ENCODE measurements at places on chromosomes 1 and 21.

- DNase-seq = no peak
Observed at GRCh38 chr1:221621683-221622082, 120.2 kb downstream of the DUSP10 start.

GRCh38 chr1:231236208-231236591 lies 4.8 kb upstream of the GNPAT start:
- no peak for DNase-seq

DNA sequence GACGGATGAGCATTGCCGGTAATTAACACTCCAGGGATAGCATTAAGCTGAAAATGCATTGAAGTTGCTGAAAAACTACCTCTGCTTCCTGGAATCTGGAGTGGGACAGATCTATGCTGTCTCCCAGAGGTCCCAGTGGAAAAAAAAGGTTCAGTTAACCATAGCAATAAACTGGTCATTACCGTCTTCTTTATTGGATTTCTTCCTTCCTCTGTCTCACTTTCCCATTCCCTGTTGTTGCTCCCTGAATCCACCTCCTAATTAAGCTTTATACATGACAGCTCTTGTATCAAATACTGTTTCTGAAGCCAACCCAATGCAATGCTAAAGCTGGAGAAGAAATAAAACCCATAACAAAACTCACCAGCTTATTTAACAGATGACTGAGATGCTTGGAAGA lies 1805.9 kb downstream of the NCAM2 start:
- DNase-seq = no peak

DNA sequence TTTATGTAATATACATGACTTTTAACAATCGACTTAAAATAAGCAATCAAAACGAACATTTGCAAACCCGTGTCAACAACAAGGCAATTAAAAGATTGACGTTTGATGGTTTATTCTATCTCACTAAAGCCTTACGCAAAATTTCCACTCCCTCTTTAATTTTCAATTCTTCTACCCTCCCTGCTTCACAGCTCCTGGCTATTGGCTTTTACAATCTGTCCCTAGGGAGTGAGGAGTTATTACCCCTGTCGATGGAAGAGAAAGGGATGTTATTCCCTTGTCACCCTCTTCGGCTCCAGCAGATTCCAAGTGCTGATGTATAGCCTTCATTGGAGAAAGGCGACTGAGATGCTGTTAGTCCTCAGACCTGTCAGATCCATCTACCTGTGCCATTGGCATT lies 161.3 kb downstream of the ZNF281 start:
- no peak for DNase-seq

DNA sequence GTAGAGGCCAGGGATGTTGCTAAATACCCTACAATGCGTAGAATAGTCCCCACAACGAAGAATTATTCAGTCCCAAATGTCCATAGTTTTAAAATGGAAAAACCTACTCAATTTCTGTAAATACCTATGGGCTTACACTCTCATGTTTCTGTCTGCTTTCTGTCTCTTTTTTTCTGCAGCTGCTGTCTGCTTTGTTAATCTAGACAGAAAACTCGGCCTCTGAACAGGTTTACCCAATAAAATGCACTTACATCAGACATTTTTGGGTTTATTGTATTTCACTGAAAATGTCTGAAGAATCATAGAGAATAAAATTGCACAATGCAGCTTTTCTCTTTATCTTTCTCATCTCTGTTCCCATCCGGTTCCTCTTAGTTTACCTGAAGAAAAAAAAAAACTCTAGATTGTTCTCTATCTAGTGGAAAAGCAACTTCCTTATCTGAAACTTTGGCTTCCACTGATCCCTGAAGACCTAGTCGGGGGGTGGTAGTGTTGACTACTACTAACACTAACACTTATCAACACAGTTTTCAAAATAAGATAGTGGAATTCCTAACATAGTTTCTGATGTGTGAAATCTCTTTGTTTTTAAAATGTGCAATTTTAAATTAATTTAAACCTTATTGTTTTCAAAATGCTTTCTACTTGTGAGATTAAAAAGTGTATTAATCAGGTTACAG lies 76.9 kb upstream of the CCDC190 start:
- no peak for DNase-seq

DNA sequence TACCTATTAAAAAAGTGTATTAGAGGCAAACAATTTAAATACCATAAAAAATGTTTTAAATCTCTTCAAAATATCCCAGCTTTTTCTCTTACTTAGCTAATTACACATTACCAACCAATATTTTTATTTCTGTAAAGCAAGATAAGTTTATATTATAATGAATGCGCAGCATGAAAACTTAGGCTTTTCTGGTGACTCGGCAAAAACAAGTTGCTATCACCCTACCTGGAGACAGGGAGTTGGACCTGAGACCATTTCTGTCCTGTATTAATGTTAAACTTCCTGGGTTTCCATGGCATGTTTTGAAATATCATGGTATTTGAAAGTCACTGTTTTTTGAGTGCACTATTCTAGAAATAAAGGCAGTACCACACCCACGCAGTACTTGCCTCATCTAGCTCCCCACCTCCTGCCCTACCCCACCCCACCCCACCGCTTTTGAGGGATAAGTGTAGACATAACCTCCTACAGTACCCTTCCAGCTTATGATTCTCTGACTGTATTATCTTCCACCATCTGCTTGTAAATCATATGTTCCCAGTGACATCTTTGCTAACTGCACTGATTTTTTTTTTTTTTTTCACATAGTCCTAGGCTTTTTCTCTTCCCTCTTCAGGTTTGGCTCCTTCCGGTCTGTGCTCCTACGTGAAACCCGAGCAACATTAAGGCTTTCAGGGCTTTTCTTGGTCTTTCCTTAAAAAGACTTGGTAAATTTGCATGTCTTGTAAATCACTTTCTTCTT lies 77.5 kb downstream of the PHTF1 start:
- DNase-seq = no peak

GRCh38 chr1:68173936-68174737 lies 58.2 kb downstream of the WLS start:
- DNase-seq = no peak

- DNase-seq = no peak
Observed at GRCh38 chr1:151166505-151166956, 587 bp downstream of the SCNM1 start.

DNA sequence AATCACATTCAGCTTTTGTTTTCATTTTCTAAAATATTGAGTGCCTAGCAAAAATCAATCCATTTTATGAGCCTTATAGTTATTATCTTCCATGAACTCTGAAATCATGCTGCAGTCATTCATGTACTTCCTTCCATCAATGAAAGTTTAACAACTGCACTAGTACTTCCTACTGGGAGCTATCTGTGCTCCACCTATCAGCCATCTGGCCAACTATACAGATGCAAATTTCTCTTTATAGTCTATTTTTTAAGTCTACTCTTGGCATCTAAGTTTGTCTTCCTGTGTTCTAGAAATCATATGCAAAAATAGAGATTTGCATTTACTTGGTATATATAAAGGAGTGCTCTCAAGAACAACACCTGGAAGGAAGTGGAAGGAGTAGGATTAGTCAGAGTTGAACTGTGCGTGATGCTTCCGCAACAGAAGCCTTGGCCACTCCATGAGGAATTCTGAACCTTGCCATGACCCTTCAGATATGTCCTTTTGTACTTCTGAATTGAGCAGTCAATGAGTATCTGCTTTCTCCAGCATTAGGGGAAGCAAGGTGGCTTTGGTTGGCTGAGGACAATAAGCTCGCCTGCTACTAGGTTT lies 403.2 kb upstream of the ADAMTS5 start:
- DNase-seq = no peak

DNA sequence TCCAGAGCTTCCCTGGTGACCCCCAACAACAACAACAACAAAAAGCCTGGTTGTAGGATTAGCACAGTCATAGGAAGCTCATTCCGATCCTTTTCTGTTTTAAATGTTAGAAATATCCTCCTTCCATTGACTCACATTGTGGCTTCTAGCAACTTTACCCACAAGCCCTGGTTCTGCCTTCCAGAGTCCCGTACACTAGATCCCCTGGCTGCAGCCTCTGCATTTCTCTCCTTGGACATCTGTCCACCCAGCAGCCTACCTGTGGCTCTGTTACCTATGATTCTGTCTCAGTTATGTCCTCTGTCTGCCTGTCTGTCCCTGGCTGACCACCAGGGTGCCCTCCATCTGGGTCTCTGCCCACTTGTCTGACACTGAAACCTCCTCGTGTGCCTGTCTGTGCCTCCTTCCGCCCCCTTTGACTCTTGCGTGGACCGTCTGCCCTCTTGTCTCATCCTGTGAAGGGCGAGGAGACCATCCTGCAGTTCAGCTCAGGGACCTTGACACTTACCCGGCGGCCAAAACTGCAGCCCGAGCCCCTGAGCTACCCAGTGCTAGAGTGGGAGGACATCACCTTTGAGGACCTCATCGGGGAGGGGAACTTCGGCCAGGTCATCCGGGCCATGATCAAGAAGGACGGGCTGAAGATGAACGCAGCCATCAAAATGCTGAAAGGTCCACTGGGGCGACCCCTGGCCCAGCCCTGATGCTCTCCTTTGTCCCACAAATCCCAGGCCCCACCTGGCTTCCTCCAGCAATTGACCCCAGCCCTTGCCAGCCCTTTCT lies 16.1 kb downstream of the TIE1 start:
- DNase-seq = no peak

- no peak for DNase-seq
Observed at GRCh38 chr1:225412321-225412720, 15.5 kb downstream of the LBR start.

All from stimulated activated CD8-positive, alpha-beta memory T cell treated with anti-CD3 and anti-CD28 coated beads, Interleukin-7, amount 100 ng/mL, for 24 hours (primary cell).